Posterior vena cava (tissue), 2 donors: ENCODE measurements at places on chromosomes 16 and 17. TPM values are rescaled to one million over a fixed set of nuclear protein-coding genes. Genes with fewer than 3 reads are reported as not detected.

DNA sequence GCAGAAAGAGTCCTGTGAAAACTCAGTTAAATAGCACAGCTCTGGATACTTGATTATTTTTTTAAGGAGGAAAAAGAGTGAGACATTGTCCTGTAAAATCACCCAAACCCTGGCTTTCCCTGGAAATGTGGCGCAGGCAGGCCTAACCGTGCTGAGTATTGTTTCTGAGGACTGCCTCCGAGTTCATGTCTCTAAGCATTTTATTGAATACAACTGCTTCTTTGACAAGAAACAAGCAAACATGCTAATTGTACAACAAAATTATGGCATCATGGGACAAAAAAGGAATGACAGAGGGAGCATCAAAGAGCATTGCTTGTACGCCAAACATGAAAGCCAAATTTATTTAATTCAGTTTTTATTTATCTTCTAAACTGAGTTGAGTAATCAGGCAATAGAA is 64.5 kb upstream of the HSBP1 start:
- DNase-seq, result no peak

GRCh38 chr16:65229191-65229662 is 107.4 kb upstream of the CDH11 start:
- no peak for DNase-seq

Gene ZNF785
- total RNA-seq, result 10.5 TPM

GRCh38 chr16:1333149-1333812 is at the start of gene BAIAP3:
BAIAP3 (plus strand) TSS chr16:1333645; CDS start chr16:1338550, 4,905 bp downstream.
- no peak for DNase-seq

Gene HNF1B
- total RNA-seq, result not detected

DNA sequence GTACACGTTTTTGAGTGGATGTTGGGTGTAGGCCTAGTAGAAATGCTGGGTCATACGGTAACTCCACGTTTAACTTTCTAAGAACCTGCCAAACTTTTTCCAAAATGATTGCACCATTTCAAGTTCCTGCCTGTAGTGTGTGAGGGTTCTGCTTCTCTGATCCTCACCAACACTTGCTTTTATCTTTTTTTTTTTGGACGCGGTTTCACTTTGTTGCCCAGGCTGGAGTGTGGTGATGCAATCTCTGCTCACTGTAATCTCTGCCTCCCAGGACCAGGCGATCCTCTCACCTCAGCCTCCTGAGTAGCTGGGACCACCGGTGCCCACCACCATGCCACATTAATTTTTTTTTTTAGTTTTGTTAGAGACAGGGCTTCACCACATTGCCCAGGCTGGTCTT is 23.5 kb downstream of the ZNF750 start:
- no peak for DNase-seq

GRCh38 chr16:58044266-58045019 is 18.9 kb downstream of the MMP15 start:
- DNase-seq, result no peak

Gene TPSG1
- total RNA-seq, result 0.52 TPM
